ENCODE measurements at places on chromosomes 3 and 15. TPM values are rescaled to one million over a fixed set of nuclear protein-coding genes. Genes with fewer than 3 reads are reported as not detected.

Gene NEO1
- 22.9 TPM for total RNA-seq

Gene FRMD4B
- total RNA-seq: 25.6 TPM

Gene HYKK
- total RNA-seq: 1.1 TPM

Gene PLS1
- 0.44 TPM for total RNA-seq

DNA sequence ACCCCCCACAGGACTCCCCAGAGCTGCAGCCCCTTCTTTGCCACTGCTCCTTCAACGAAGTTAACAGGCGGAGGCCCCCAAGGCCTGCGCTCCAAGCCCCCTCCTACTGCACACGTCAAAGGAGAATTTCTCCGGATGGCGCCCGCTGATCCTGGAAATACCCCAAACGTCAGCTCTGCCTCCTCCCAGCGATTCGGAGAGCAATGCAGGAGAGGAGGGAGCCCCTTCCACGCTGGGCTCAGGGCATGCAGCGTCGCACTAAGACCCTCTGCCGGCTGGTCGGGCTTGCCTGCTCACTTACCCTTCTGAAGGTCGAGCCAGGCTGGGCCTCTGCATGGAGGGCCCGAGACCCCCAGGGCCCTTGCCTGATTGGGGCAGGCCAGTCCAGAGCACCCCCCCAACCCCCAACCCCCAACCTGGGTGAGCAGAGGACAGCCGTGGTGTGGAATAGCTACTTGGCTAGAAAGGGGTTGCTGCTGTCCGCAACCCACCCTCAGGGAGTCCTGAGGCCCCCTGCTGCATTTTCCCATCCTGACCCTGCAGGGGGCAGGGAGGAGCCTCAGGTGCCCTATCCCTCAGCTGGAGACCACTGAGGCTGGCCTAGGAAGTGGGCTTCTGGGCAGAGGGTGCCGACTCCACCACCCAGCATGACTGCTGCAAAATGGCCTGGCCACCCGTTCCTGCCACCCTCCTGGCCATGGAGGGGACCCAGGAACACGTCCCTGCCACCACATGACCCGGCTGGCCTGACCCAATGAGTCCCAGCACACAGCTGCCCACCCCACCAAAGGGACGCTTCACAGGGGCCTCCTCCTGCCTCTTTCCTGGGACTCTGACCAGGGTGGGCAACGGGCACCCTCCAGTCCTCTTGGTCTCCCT lies 976 bp downstream of the ATP2B2 start:
- no peak for DNase-seq

DNA sequence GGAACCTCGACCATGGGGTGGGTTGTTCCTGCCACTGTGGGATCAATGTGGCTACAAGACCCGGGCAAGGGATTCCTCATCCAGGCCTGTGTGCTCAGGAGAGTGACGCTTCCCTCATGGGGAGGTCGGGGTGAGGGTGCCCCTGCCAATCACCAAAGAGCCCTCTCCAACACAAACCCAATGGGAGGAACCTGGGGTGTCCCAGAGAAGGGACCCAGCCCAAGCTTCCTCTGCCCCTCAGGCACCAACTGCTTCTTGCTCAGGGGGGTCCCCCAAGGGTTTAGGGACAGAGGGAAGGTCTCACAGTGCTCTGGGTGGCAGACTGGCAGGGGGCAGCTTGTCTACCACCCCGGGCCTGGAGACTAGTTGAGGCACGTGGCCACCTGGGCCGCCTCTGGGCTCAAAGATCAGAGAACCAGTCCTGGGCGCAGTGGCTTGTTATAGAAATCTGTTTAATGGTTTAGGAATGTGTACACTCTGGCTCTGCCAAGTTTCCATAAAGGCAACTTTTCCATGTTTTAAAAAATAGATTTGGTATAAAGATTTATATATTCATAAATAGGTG lies 26.6 kb downstream of the GP9 start:
- DNase-seq: no peak

DNA sequence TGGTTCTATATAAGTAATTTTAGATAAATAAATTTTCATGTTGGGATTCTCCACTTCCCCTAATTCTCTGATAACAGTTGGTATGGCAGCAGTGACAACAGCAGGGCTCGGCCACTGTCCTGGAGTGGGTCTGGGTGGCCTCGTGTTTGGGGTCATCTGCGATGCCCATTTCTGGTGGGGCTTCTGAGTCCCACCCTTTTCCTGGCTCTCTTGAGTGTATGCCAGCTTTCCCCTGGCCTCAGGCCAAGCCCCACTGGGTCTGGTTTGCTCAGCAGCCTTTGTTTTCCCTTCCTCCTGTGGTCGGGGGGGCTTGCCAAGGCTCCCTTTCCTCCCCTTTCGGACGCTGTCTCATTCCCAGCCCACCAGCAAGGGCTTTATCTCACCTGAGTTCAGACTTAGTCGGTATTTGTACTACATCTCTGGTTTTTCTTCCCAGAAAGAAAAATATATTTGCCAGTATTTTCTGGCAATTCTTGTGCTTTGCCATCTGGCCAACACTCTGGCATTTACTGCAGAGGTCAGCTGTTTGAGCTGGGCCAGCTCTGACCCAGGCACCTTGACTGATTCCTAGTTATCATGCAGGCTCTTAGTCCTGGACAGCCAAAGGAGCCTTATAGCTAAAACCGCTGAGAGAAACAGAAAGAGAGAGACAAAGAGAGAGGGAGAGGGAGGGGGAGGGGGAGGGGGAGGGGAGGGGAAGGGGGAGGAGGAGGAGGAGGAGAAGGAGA lies 35.2 kb downstream of the MYZAP start:
- DNase-seq: no peak

DNA sequence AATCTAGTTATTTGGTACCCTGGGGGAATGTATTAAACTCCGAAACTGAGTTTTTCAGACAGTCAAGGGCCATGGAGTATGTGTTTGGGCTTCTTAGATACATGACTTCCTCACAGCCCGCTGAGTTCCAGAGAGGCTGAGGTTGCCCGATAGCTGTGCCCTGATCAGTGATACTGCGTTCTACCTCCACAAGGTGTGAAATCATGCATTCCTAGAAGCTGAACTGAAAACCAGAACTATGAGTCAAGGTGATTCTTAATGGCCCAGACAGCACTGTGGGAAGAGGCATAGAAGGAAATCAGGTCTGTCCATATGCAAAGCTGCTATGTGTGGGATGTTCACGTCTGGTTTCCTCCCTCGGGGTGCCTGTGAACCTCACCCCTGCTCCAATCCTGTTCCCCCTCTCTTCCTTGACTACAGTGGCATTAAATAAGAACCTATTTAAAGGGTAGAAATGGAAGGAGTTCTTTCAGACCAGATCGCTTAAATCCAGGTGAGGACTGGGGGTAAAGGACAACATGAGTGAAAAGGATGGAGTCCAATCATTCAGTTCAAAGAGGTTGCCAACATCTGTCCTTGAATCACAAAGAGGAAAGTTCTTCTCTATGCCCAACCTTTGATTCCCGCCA lies 74.3 kb downstream of the MYO1E start:
- no peak for DNase-seq

DNA sequence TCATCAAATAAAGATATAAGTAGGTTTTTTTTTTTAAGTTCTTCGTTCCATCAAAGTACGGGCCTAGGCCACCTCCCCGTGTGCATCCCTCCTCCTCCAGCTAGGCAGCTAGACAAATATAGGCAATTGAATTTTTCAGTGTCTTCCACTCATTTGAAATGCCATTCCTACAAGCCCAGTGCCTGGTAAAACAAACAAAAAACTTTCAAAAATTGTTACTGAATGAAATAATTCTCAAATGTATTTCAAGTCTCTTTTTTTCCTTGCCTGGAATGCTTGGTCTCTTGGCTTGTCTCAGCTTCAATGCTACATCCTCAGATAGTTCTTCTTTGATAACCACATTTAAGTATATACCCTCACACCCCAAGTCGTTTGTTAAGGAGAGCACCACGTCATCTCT lies 3.8 kb downstream of the EIF2AK4 start:
- DNase-seq: no peak

Measured in T-helper 17 cell (primary cell).